Activated CD4-positive, alpha-beta memory T cell treated with anti-CD3 and anti-CD28 coated beads, Interleukin-2, amount 10 ng/mL, durations not matched to agents 7 days and 5 days (primary cell): ENCODE measurements at places on chromosomes 5 and 9.

GRCh38 chr5:69024241-69024651 lies 69.6 kb upstream of the SLC30A5 start:
- DNase-seq, result peak; percentile 22

- no peak for DNase-seq
Observed at GRCh38 chr9:81244631-81245030, 444.7 kb downstream of the TLE1 start.

GRCh38 chr9:92607773-92608172 lies 62.2 kb downstream of the IPPK start:
- DNase-seq, result no peak

GRCh38 chr5:117347280-117347679 lies 772.7 kb upstream of the SEMA6A start:
- no peak for DNase-seq

DNA sequence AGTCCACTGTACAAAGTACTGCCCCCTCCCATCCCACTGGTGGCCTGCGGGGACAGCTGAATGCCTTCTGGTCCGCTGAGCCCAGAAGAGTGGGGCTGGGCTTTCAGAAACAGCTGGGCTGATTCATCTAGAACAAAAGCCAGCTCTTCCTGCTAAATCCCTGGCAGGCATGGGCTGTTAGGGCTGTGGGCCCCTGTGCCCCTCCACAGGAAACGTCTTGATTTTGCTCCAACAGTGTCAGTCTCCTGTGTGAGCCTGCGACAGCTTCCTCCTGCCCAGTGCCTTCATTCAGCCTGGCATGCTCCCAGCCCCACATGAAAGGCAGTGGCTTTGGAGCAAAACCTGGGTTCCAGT lies 6.9 kb upstream of the GSN start:
- DNase-seq, result no peak

DNA sequence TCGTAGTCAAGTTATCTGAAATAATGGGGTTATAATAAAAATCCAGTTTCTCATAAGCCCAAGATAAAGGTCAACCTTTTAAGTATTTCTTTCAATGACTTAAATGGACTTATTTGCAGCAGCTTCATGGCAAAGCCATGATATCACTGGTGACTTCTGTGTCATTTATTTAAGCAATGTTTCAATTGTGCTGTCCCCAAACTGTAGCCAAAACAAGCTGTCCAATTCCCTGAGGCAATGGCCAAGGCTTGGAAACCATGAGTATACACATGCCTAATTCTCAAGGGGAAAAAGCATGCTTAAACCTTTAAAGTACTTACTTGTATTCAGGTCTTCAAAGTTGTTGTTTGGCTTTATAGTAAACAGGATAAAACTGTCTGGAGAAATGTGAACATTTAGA lies 376.4 kb upstream of the TNC start:
- no peak for DNase-seq

GRCh38 chr9:113564498-113565237 lies 101.1 kb downstream of the RGS3 start:
- DNase-seq, result no peak

DNA sequence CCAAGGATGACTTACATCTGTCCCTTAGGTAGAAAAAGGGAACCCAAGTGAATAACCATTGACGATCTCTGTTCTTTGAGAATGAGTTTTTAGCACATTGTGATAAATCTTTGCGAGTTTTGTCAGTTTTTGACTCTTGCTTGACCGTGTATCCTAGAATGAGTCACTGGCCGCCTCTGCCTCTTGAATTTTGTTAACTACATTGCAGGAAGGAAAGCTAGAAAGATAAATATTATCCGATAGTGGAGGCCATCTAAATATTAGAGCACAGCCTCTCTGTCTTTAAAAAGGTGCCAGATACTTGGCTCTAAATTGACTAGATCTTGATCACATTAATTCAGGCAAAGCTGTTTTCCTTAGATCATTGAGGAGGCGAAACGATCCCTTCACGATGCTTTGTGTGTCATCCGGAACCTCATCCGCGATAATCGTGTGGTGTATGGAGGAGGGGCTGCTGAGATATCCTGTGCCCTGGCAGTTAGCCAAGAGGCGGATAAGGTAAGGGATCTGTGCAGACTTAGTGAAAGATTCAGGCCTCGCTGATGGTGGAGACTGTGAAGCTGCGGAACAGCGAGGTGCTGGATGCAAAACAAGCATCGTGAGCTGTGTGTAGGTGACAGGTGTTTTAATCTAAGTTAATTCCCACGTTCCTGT lies 12.2 kb downstream of the CCT5 start:
- DNase-seq, result no peak

- no peak for DNase-seq
Observed at GRCh38 chr5:64532657-64533056, 26.8 kb downstream of the RGS7BP start.

GRCh38 chr5:348726-349125 lies 27.2 kb downstream of the AHRR start:
- no peak for DNase-seq

DNA sequence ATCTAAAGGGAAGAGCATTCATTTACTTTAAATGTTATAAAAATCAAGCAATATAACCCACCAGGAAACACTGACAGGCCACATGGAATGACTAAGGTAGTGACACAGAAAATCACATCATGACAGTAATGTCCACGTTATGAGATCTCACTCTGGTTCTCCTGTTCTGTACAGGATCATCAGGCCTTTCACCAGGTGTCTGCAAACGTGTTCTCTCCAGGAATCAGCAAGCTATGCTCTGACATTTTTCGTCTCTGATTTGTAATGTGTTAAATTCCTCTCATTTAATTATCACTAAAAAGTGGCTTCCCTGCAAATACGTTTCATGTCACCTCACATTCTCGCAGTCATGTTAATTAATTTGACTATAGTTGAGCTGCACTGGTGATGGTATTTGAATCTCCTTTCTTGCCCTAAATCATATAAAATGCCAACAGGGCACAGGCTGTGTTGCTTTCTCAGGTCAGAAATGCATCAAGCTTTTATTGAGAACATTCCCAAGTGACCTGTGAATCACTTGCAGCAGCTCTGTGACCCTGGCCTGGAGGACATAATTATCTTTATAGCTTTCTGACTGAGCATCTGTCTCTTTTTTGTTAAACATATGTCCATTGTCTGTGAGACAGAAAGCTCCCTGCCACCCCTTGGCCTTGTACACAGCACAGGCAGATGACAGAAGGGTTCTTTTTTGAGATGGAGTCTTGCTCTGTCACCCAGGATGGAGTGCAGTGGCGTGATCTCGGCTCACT lies 196.2 kb downstream of the DIRAS2 start:
- no peak for DNase-seq

- no peak for DNase-seq
Observed at GRCh38 chr5:2688586-2688985, 62.9 kb downstream of the IRX2 start.

DNA sequence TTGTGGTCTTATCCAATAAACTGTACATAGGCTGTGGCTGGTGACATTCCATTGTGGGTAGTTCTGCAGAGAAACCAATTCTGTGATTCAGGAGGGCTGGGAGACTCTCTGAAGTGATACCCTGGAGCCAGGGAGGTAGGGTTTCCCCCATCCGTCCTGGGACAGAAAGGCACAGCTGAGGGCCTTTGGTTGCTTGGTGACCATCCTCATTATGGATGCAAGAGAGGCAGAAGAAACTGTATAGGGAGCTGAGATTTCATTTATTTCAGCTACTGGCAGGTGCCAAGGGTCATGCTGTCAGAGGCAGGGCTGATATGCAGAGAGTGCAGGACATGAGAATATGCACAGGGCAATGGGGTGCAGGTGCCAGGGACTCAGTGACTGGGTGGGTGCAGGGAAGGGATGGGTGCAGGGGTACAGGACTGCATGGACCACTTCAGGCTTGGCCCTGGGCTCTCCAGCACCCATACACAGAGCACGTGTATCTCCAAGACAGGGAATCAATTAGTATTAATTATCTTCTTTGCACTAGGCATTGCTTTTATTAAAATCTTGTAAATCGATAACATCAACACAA lies 236.5 kb downstream of the ICE1 start:
- no peak for DNase-seq

GRCh38 chr5:68839019-68839552 lies 254.7 kb upstream of the SLC30A5 start:
- no peak for DNase-seq

- peak; percentile 14 for DNase-seq
Observed at GRCh38 chr5:134136221-134136631, 21.7 kb downstream of the TCF7 start.

GRCh38 chr5:140286424-140286823 lies 16.5 kb downstream of the PFDN1 start:
- no peak for DNase-seq

DNA sequence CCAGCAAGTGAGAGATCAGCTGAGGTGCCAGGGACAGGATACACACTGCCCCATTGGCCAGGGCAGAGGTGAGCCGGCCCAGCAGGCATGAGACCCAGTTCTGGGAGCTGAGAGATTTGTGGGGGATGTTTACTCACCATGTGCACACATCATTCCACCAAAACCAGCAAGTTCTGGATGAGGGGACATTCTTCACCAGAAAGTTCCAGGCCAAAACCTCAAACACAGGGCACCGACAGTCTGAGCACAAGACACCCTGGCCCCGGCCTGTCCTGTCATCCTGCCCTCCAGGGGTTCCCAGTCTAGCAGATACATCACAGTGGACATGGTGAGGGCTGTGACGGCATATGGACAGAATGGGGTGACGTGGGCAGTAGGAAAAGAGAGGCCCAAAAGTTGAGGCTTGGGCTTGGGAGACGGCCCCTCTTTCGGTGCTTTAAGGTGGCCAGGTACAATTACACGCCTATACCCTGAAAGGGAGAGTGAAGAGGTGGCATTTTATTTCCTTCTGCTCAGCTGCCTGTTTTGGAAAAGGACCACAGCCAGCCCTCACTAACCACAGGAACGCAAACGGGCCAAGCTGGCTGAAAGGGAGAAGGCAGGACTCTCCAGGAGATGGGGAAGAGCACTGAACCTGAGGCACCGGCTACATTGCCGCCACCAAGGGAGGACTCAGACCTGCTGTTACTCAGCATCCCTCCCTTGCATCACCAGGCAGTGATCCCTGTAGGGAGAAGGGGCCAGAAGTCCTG lies 64.0 kb downstream of the SHB start:
- no peak for DNase-seq

GRCh38 chr9:131762356-131762932 lies 22.6 kb upstream of the RAPGEF1 start:
- peak; percentile 78 for DNase-seq

DNA sequence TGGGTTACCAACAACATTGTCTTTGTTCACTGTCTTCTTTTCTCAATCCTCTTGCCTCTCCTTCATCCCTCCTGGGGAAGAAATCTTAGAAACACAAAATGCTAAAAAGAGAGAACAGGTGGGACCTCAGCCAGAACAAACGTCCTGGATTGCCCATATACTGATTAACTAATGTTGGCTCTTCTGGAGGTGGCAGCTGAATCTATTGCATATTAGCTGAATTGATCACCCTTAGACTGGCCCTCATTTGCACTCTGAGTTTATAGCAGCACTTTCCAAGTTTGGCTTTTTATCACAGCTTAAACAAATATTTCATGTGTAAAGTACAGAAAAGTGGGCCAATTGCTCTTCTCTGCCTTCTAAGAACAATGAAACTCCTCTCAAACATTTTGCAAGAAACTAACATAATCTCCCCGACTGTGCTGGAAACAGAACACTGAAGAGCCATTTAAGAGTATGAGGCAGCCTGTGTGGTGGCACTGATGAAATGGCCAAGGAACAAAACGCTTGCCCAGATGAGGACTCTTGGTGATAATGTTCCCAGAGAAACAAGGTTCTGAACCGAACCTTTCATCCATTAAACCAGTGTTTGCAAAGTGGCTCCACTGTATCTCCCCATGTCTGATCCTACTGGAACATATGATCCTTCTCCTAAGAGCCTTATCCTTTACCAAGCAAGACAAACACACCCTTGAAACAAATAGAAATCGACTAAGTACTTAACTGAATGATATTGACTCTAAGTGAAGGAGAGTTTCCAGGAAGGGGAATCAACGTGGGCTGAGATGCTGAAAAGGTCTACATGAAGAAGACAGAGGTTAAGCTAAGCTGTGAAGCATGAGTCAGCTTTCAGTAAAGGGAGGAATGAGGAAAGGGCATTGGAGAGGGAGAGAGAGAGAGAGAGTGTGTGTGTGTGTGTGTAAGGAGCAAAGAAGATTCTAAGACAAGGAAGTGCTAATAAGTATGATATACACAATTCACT lies 83.2 kb upstream of the LIFR start:
- DNase-seq, result no peak

- DNase-seq, result no peak
Observed at GRCh38 chr9:38183994-38184568, 115.1 kb upstream of the SHB start.

DNA sequence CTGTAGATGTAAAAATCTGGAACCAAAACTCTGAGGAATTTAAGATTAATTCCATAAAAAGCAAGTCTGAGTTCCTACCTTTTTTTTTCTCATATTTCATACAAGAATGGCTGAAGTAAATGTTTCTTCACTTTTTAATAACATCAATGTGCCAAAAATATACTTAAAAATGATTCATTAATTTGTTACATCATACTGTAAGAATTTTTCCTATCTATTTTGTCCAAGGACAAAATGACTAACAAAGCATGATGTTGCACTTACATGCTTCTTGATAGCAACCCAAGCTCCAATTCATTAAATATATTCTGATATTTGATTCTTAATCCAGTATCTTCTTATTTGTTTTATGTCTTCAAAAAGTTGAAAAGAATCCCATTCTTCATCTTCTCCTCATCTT lies 988.3 kb downstream of the TLE1 start:
- no peak for DNase-seq

GRCh38 chr9:1087120-1087881 lies 37.1 kb downstream of the DMRT2 start:
- DNase-seq, result no peak

- DNase-seq, result no peak
Observed at GRCh38 chr9:69829484-69829883, 8.9 kb downstream of the CFAP95 start.

- DNase-seq, result no peak
Observed at GRCh38 chr9:79471580-79472543, 99.9 kb upstream of the TLE4 start.

DNA sequence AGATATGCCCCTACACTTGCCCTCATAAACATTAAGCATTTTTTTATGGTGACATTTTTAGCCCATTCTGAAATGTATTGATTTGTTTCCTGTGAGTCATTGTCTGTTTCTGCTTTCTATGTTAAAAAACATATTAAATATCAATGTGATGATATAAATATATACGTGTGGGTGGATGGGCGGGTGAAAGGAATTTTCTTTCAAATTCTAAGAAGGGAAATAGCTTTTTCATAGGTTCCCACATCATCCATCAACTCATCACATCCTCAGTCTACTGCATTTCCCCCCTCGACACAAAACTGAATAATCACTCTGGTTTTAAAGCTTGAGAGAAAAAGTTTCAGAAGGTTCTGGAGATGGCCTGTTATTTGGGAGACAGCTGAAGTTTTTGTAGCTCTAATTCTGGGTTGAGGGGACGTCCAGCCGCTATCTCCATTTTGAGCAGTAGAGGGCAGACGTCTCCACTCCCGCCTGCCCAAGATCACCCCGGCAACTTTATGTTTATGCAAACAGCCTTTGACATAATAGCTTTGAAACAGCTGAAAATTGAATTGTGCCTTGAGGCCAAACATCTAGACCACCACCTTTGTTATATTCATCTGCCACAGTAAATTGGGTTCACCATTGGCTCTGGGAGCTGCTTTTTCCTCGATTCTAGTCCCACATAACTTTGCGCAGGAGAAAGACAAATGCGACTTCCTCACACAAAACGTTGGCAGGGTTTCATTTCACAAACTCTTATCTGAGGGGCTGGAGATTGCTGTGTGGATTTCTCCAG lies 216.2 kb upstream of the CLINT1 start:
- DNase-seq, result peak; percentile 46
